ENCODE measurements at places on chromosomes 2 and 18.

DNA sequence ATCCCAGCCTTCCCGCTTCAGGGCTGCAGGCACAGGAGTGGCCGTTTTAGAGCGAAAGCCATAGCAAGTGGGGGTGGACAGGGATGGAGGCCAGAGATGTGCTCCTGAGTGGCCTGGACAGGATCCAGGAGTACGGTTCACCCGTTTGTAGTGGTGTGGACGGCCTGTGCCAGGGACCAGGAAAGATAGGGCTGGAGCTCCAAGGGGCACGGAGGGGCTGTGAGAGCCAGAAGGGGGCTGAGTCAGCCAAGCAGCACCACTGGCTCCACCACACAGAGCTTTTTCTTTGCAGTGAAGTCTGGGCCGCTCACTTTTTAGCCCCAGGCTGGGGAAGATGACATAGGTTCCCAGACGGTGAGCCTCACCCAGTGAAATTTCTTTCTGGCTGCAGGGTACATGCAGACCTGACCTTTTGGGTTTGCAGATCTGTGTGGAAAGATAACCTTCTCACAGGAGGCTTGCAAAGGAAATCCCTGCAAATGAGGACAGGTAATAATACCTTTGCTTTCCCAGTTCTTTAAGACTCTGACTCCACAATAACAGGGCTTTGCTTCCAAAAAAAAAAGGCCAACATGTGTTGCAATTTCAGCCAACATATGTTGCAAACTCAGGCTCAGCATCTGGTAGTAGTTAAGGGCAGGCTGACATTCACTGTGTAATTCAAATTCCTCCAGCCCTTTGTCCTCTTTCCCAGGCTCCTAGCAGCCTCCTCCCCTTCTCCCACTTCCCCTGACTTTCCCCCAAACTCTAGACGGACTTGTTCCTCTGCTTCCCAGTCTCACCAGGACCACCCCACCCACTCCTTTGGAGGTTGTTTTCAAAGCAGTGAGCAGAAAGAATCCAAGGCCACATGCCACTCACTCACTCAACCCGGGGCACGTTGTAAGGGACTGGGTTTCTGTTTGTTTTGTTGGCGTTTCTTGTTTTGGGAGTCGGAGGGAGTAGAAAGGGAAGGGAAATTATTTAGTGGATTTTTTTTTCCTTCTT is 20.3 kb upstream of the LAPTM4A start:
- peak; percentile 43 for DNase-seq

DNA sequence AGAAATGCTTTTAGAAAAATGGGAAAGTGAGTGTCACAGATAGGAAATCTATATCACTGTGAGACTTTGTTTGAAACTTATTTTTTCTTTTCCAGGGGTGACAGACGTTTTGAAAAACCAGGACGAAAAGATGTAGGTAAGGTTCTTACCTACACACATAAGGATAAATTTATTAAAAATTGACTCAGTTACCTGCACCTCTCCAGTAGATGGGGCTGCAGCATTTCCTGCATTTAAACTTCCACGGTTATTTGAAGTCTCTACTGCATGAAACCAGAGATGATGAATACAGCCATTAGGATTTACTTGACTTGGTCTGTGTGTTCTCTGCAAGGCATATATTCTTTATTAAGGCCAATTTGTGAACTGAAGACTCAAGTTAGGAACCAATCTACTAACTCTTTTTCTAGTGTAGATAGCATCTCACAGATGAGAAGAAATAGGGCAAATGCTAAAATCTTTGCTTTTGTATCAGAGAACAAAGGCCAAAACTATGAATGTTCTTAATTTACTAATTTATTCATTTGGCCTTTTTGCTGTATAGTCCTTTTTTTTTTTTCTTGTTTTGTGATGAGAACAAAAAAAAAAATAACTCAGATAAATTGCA is 15.0 kb downstream of the KCNJ13 start:
- peak; percentile 48 for DNase-seq

- DNase-seq: no peak
These were observed 256.2 kb downstream of the SATB2 start for GRCh38 chr2:199201539-199201938.

GRCh38 chr2:6856548-6856920 is 9.2 kb downstream of the CMPK2 start:
- DNase-seq: no peak

- DNase-seq: no peak
These were observed 90.5 kb upstream of the MYO3B start for GRCh38 chr2:170087413-170087793.

DNA sequence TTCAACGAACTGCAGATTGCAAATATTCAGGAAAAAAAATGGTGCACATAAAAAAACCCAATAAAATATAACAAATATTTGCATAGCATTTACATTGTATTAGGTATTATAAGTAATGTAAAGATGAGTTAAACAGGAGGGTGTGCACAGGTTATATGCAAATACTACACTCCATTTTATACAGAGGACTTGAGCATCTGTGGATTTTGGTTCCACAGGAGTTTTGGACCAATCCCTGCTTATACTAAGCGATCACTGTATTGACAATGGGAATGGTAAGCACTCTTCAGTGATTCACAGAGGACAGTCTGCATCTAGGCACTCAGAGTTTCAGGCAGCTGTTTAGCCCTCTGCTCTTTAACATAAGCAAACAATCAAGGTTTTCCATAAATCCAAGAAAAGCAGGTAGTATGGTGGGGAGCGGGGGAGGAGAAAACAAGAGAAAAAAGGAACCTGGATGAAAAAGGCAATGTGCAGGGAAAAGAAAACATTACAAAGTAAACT is 206.0 kb upstream of the PARD3B start:
- DNase-seq: no peak

- no peak for DNase-seq
These were observed 309.0 kb downstream of the CMPK2 start for GRCh38 chr2:6556755-6557154.

- no peak for DNase-seq
These were observed 83.2 kb downstream of the CTIF start for GRCh38 chr18:48621815-48622555.

GRCh38 chr2:140307532-140307931 is 1527.3 kb upstream of the NXPH2 start:
- no peak for DNase-seq

GRCh38 chr2:3112131-3112530 is 265.5 kb downstream of the EIPR1 start:
- no peak for DNase-seq

DNA sequence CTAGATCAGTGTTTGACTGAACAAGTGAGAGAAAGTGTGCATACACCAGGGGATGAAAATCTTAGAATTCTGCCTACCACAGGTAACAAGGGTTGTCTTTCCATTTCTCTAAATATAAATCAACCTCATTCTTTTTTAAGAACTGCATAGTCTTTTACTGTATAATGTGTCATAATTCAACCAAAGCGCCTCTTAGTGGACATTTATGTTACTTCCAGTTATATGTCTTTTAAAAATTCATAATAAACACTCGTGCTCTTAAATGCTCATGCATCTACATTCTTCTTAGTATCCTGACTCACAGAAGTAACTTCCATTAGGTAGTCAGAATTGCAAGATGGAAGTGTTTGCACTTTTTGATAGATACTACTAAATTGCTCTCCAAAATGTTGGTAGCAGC is 76.2 kb downstream of the CHRNA1 start:
- no peak for DNase-seq

GRCh38 chr2:9975328-9975727 is 23.8 kb downstream of the GRHL1 start:
- DNase-seq: no peak

DNA sequence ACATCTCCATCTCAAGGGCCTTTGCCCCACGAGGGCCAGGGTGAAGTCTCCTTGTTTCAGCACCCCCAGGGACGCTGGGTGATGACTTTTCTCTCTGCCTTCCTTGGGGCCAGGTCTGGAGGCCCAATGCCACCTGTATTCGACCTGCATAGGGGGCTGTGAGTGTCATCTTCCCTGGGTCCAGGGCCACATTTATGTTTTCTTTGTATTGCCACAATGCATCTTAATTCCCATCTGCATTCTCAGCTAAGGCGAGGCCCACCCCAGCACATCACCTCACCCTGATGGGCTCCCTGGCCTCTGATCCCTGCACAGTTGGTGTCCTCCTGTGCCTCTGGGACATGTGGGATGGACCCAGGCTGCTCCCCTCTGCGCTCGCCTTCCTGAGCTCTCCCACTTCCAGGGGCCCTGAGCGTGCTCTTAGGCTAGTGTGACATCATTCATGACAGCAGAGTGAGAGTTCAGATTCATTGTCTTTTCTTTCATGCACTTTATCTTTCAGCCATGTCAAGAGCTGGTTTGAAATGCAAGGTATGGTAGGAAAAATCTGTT is 122.0 kb upstream of the COPS8 start:
- DNase-seq: no peak

DNA sequence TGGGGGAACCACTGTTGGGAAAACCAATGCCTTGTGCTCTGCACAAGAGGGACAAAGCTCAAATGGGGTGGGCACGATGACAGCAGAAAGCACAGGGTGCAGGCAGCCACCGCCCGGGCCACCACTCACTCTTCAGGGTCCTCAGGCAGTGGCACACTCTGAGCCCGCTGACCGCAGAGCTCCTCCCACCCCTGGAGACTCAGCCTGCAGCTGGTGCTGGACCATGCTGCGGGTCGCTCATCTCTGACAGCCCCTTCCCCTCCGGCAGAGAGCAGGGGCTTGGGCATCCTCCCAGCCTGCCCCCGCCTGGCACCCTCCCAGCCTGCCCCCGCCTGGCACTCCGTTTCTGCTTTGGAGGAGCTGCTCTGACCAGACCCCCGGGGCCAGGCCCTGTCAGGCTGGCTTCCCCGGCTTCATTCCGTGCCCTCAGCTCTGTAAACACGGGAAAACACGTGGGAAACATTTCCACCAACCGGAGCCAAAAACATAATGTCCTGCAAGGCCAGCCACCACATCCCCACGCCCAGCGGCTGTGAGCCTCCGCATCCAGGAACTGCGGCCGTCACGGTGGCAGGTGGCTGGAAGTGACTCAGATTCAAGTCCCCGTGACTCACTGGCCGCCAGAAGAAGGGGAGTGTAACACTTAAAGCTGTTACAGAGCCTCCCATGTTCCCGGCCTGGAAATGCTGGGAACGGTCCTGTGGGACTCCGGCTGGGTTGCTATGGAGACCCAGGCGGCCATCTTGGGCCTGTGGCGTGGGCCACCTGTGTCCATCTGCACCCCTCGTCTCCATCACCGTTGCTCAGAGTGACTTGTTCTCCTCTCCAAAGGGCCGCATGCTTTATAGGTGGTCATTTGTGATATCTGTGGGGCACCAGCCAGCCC is 6.8 kb upstream of the SNED1 start:
- no peak for DNase-seq

- no peak for DNase-seq
These were observed 56.2 kb upstream of the CCDC85A start for GRCh38 chr2:56127463-56128152.

DNA sequence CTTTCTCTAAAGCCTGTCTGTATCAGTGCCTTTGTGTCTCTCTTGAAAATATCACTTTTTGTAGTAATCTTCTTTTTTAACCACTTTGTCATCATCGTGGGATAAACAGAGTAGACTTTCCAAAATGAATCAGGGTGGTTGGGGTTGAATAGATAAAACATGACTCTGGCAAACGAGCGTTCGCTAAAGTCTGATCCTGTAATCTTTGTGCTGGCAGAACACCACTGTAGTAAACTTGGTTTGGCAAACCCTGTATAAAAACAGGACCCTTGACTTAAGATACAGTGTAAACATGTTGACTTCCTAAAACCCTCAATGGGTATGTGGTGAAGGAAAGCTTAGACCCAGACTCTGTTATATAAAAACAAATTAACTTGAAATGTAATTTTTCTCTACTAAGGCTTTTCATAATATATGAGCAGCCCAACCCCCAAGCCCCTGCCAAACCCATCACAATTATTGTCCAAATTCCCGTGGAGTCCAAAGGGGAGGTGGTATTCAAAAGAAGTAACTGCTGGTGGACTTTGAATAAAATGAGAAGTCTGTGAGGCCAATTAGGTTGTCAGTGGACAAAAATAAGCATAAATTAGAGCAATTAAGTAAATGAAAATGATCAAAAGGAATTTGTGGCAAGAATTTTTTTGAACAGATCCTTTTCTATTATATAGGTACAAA is 52.2 kb downstream of the COLEC12 start:
- no peak for DNase-seq

DNA sequence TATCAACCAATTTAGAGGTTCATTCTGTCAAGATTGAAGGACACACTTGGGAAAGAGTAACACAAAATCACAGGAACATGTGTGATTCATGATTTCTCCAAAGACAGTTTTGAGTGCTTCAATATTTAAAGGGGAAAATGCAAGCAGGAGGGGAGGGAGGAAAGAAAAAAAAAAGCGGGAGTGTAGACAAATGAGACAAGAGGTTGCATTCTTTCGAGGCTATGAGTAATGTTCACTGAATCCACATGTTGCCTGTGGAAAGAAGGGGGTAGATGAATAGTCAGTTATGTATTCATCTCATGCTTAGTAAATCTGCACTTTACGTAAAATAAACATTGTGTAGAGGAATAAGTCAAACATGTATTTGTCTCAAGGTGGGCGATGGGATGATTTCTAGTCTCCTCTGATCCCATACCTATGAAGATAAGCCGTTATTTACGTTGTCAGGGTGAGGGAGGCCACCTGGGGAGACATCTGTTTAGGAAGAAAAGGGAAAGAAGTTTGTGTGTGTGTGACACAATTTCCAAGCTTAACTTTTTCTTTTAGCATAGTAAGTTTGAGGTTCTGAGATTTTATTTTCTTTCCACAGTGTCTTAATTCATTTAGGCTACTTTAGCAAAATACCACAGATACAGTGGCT is 211.0 kb upstream of the ZC3H15 start:
- DNase-seq: no peak

DNA sequence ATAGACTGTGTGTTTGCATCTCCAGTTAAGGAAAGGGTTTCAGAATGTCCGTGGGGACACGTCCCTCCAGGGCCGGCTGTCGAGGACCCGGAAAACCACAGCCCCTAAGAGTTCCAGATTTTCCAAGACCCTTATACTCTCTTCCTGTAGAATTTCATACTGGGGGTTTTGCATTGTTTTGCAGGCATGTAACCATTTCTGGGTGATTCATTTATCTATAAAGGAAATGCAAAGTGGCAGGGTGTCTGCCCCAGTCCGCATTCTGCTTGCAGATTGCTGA is 8.5 kb downstream of the SP9 start:
- peak; percentile 31 for DNase-seq

DNA sequence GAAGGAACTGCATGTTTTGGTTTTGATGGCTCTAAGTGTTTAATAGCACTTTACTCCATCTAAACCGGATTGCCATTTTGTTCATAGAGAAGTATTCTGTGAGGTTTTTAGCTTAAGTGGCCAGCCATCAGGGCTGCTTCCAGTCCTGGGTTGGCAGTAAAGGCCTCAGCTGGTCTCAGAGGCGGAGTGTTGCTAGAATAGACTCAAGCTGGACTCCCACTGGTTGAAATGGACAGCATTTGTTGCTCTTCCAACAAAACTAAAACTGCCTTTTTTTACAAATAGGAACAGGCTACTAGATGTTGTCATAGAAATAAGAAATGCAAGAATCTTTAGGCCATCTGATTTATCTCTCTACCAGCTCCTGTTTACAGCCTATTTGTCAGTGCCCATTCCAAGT is 126.4 kb downstream of the MAIP1 start:
- DNase-seq: peak; percentile 40

GRCh38 chr2:18522484-18523146 is 37.8 kb downstream of the RDH14 start:
- no peak for DNase-seq

GRCh38 chr2:10533811-10534321 is 85.7 kb upstream of the ODC1 start:
- no peak for DNase-seq

GRCh38 chr2:8426550-8426949 is 255.3 kb upstream of the ID2 start:
- DNase-seq: no peak

All from neural progenitor cell (in vitro differentiated cells).